Activated gamma-delta T cell treated with Interleukin-2 at 50 U/mL for 16 hours (primary cell): ENCODE measurements at places on chromosomes 3 and 15.

DNA sequence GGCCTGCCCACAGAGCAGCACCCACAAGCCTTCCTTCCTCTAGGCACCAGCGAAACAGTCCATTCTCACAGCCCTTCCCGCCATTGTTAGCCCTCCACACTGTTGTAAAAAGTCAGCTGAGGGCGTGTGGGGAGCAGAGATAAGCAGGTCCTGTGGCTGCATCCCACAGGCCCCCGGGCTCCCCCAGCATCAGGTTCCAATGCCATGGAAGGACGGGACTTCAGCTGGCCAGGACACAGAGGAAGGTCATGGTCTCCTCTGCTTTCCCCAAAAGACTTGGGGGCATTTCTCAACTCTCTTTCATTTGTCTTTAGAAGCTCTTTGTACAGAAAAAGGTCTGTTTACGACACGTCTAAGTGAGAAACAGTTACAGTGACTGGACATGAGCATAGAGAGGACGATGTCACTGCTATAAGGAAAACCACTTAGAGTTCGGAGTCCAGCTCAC, 85.2 kb upstream of the HERC1 start:
- no peak for DNase-seq

GRCh38 chr15:67134067-67134838, 68.9 kb downstream of the SMAD3 start:
- peak; percentile 65 for DNase-seq

DNA sequence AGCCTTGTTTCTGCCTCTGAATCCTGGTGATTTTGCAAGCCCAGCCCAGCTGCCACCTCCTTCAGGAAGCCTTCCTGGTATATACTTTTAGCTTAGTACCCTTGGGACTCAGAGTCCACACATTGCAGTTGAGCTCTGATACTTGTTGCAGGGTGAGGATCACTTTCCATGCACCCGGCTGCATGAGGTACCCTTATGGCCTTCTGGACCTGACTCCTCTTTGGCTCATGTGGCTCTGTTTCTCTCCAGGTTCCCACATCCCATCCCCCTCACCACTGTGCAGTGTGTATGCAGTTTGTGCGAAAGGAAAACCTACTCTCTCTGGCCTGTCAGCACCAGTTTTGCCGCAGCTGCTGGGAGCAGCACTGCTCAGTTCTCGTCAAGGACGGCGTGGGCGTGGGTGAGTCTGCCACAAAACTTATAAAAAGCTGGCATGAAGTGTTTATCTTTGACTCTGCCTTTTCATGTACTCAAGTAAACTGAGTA, 23.1 kb upstream of the P4HTM start:
- DNase-seq: no peak

- DNase-seq: no peak
Observed at GRCh38 chr3:791442-791841, 301.4 kb upstream of the CNTN6 start.

GRCh38 chr3:173932624-173933023, 535.1 kb downstream of the NLGN1 start:
- no peak for DNase-seq

DNA sequence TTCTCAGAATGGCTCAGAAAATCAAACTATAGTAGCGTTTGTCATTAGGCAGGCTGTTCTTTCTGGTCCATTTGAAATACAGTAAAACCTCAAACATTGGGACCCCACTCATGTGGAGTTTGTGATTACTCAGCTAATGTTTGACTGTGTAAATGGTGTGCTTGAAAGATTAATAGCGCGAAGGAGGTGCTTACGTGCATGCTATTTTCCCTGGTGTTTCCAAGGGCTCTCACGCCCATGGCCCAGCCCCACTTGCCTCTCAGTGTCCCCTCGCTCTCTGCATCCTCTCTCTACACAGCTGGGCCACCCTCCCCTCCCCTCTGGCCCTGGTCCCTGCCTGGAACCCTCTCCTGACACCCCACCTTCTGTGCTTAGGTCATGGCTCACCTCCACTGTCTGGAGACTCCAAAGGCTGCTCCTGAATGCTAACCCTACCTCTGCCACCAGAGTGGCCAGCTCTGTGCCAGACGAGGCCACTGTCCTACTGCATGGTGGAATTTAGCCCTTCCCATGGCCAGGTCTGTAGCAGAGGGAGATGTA, 194.2 kb downstream of the PLCL2 start:
- DNase-seq: no peak
